ENCODE measurements at places on chromosomes 7 and 10.

- no peak for DNase-seq
Measured at GRCh38 chr7:134886353-134887057, 99.8 kb upstream of the AGBL3 start.

- peak; percentile 86 for DNase-seq
Measured at GRCh38 chr10:102394079-102394800, 1.3 kb upstream of the NFKB2 start.

- no peak for DNase-seq
Measured at GRCh38 chr7:90266808-90267207, 21.8 kb downstream of the CFAP69 start.

GRCh38 chr10:52774600-52775106 is 2.1 kb upstream of the MBL2 start:
- DNase-seq = no peak

GRCh38 chr7:158828133-158829020 is 932 bp downstream of the ESYT2 start:
- DNase-seq = peak; percentile 36

DNA sequence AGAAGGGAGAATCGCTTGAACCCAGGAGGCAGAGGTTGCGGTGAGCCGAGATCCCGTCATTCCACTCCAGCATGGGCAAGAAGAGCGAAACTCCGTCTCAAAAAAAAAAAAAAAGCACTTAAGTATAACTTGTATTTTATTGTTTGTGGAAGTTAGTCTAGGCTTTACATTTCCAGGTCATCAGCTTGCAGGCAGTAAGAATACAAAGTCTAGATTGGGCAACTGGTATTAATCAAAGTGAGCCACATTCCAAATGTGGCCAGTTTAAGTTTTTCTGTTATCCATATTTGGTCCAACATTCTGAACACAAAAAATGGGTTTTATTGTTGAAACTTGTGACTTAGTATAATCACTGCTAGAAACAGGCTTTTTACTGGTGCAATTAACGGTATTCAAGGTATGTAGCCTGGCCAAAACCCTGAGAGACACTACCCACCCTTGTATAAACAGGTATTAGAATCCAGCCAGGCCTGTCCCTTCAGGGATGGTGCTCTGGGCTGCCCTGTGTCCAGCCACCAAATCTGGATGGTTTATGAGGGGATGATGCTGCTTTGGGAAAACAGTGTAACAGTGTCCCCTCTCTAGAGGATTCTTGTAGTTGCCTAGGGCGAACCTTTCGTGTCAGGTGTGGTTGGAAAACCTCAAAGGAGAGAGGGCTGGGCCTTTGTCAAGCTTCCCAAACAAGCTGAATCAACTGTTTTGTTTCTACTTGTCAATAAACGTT is 122.1 kb upstream of the EFCAB10 start:
- DNase-seq = no peak

DNA sequence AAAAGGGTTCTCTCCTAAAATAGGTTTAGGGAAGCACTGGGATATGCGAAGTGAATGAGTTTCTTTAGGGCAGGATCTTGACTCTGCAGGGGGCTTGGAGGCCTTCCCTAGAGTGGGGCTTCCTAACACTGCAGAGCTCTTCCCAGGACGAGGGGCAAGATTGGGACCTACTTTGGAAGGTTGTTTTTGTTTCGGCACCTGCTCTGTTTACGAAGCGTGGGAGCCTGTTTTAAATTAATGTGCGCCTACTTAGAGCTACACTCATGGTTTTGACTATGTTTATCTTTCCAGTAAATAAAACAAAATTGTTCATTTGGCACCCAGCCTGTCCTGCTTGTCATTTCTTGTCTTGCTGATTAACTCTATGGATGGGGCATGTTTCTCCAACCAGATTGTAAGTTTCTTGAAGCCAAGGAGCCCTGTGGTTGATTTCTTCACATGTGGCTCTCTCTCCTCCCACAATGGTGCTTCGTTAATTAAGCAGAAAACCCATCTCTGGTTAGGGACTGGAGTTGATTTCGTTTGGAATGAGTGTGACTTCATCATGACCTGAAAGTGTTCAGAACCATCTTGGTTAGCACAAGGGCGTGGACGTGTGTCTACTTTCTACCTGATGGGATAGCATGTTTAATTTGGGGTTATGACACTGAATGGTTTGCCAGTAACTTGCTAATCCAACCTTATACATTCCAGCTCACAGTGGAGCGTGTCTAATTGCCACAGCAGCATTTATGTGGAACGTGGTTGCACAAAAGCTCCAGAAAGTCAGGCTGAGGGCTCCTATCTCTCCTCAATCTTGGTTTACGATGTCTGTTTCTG is 98.1 kb downstream of the TCF7L2 start:
- DNase-seq = no peak

DNA sequence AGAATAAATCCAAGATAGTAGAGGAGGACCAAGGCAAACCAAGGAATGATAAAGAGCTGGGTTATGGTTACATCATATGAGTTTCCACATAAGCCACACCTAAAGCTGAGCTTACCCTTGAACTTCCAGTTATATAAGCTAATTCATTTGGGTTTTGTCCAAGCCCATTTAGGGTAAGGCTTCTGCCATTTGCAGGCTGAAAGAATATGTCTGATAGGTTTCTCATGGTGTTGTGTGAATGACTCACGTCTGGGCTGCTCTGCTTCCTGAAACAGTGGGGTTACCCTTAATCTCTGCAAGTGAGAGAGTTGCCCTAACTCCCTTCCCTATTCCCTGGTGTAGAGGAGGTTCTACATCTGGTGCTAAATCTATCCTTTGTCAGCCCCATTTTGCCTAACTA is 60.8 kb downstream of the PTTG1IP2 start:
- no peak for DNase-seq

- no peak for DNase-seq
Measured at GRCh38 chr10:26249681-26250080, 33.1 kb downstream of the GAD2 start.

DNA sequence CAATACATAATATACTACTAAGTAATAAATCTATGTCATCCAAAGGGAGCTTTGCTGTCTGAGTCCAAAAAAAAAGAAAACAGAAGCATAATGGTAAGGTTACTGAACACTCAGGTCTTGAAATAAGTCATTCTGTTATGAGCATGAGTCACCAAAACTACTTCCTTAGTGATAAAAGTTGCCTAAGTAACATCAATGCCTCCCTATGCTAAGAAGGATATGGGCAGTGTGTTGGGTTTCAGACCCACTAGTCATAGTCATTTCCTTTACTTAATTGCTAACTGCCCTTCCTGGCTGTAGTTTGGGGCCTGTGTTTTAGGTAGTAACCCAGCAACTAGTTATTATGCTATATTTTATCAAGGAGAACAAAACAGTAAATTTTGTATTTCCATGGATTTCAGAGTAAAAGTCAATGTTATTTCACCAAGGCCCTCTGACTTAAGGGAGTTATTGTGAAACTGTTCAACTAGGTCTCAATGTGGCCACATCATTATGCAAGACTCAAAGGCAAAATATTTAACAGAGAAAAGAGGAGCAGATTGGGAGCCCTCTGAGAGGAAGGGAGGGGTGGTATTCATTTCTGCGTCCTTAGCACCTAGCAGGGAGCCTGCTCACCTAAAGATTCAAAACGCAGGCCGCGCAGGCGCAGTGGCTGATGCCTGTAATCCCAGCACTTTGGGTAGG is 11.7 kb upstream of the VIM start:
- no peak for DNase-seq

GRCh38 chr10:53606981-53607380 is 834.4 kb upstream of the MBL2 start:
- DNase-seq = no peak

DNA sequence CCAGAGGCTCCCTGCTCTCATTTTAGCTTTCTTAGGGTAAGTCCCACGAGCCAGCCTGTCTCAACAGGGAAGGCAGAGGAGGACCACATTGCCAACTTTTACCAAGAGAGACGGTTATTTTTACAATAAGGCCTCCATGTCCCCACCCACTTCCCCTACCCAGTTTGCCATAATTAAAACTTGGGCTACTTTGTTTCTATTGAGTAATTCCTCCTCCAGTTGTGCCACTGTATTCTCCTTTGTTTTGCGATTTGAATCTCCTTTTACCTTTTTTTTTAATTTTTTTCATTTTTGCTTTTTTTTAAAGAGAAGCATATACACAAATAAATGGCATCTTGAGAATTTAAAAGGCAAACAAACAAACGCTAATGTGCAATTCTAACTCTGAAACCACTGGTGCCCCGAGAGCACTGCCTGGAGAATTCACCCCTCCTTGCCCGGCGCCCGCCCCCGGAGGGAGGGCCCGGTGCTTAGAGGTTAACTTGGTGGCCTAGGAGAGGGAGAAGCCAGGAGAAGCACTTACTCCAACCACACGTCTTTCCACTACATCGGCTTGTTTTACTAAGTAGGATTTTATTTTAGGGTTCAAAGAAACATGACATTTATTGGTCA is 282.3 kb downstream of the USP6NL start:
- DNase-seq = peak; percentile 11

GRCh38 chr7:39507866-39508551 is 58.2 kb upstream of the YAE1 start:
- no peak for DNase-seq

GRCh38 chr7:24050991-24051560 is 232.9 kb upstream of the NPY start:
- no peak for DNase-seq

DNA sequence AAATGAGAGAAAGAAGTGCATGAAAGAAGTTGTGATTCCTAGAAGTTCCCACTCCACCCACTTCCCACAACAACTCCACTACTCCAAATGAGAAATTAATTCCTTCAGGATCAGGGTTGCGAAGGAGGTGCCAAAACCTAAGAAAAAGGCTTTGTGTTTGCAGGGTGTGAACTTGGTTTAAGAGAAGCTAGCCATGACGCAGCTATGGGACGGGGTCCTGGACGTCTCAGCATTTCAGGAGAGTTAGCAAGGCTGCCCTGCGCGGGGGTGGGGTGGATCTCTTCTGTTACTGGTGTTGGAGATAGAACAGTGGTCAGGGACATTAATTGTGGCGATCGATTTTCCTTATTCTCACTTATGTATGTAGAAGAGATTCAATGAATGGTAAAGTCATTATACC is 61.2 kb downstream of the CHST3 start:
- no peak for DNase-seq

DNA sequence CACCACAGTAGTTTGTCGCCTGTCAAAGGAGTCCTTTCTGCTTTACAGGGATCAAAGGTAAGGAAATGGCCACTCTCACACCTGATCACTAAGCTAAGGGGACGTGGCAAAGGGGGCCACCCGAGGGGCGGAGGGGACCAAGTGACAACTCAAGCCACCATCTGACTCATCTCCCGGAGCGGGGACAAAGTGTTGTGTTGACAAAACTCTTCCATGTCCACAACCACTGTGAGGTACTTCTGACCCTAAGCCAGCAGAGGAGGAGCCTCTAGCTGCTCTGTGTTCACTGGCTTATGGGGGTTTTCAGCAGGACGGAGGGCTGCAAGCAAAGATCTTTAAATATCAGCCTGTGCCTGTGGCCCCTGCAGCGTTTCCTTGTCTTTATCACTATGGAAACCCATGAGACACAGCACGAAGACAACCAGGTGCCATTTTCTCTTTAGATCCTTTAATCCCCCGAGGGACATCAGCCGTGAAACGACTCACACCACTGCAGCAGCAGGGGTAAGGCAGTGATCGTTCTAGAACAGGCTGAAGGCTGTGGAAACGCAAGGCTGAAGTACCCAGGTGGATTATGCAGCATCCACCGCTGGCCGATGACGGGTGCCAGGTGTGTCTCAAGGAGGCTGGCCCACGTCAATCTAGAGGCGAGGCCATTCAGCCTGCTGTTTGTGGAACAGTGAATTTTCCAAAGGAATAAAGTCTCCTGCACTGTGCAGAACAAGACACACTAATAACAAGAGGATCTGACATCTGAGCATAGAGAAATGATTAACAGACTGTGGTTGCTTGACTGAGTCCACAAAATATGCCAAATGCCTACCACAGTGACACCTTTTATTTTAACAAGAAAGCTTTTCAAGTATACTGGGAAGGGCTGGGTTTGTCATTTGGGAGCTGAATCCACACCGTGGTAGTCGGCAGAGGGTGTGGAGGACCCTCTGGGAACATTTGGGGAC is 26.6 kb upstream of the DDC start:
- DNase-seq = no peak

GRCh38 chr7:37686556-37687345 is 3.2 kb downstream of the GPR141 start:
- no peak for DNase-seq

- DNase-seq = no peak
Measured at GRCh38 chr10:114520453-114520852, 116.2 kb upstream of the AFAP1L2 start.

DNA sequence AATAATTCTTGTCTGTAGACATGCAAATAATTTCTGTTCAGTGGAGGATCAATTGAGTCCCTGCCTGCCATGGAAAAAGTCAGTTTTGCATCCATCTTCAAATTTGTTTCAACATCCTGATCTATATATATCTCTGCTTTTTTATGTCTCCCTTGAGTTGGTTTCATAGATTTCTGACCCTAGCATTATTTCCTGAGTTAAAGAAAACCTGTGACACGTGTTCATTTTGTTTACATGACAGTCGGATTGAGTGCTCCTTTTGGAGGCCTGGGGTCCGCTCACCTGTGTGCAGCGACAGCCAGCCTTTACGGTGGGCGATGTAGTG is 674 bp downstream of the MRPS24 start:
- DNase-seq = no peak

DNA sequence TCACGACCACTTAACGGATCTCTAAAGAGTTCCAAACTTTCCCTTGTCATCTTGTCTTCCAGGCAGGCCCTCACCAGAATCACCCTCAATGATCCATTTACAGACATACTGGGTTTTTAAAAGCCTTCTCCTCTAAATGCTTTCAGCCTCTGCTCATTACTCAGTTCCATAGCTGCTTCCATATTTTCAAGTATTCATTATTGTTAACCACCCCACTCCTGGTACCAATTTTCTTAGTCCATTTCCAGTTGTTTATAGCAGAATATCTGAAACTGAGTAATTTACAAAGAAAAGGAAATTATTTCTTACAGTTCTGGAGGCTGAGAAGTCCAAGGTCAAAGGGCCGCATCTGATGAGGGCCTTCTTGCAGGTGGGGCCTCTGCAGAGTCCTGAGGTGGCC is 56.5 kb upstream of the NKX6-2 start:
- no peak for DNase-seq

- DNase-seq = no peak
Measured at GRCh38 chr7:143878884-143879283, 23.1 kb downstream of the TCAF1 start.

DNA sequence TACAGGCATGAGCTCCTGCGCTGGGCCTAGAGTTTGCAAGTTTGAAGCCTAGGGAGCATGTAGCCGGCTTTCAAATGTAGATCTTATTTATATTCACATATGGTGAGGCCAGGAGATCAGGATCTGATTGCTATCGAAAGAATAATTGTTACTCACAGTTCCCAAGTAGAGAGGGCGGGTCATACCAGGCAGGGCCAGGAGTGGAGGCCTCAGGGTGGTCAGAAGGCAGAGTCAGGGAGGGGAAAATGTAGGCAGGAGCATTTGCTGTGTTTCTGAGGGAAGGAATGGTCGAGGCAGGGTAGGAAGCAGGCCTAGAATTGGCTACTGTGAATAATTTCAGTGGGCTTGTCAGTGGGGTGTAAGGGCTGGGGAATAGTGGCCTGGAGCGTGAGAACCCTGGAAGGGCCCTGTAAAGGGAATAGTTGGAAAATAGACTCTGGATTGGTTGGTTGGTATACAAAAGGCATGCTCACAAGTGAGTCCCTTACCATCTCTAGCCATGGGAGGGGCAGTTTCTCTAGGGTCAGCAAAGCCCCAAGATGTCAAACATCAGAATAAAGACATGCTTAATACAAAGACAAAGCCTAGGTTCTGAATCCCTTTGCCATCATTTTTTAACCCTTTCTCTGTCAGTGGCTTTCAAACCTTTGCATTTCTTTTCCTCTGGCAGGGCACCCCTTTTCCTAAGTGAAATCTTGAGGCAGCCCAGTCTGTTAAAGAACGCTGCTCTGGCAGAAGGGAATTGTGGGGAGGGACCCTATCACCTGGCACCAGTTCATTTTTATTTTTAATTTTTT is 36.0 kb upstream of the DLG5 start:
- no peak for DNase-seq

Data from midbrain (tissue), 1 donor.